ENCODE measurements at places on chromosomes 7 and 10.

GRCh38 chr7:134535272-134535918, 8.0 kb downstream of the AKR1B10 start:
- DNase-seq: no peak

DNA sequence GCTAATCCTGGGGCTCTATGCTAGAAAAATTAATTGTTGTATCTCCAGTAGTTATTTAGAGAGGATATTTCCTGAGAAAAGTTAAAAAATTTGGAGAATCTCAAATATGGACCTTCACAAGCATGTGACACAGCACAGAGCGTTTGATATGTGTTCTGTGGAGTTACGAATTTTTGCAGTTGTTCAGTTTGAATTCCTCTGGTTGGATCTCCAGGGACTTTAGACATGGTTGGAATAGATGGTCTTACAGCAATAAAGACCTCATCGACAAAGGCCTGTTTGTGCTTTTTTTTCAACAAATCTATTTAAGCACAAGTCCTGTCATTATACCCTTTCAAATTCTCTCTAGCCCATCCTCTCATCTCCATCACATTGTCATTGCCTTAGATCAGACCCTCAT, 138.0 kb downstream of the TES start:
- DNase-seq: no peak

DNA sequence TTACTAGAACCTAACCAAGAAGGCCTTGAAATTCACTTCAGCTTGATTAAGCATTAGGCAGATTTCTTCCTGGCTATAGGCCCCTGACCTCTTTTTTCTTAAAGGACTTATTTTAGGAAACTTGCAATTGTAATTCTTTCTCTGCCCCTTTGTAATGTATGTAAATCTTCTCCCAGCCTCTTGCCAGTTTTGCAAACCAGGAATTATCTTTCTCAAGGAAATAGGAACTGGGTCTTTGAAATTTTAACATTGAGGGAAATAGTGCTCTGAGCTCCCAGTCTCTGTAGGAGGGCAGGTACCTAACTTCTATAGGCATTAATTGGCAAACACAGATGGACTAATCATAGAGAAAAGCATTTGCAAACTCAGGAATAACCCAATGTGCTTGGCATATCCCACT, 342.7 kb downstream of the THSD7A start:
- no peak for DNase-seq

DNA sequence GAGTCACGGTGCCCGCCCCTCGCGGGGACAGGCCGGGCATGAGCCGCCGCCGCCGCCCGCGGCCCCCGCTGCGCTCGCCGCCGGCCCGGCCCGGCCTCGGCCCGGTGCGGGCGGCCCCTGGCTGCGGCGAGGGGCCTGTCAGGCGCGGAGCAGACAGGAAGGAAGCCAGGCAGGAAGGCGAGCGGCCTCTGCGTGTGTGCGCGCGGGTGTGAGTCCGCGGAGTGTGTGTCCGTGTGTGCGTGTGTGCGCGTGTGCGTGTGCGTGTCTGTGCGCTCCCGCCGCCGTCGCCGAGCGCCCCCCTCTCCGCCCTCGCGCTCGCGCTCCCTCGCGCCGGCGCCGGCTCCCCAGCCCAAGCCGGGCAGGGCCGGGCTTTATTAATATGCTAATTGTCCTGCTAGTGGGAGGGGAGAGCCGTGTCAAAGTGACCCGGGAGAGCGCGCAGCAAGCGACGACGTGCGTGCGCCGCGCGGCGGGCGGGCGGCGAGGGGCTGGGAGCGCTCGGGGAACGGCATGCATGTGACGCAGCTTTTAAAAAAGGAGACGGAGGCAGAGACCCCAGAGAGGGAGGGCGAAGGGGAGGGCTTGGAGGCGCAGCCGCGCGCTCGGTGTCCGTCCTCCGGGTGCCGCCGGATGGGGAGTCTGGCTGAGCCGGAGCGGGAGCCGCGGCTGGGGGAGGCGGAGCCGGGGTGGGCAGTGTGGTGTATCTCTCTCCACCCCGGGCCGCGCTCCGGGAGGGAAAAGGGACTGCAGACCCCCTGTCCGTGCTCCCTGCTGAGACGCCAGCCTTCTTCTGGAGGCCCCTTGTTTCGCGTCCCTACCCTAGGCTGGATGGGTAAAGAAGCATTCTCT, at the start of gene LDB1:
LDB1 (minus strand) TSS at position 227 of the 849 bp plus-strand sequence. CDS start 258 bp downstream, outside the sequence.
- DNase-seq: peak; percentile 42

DNA sequence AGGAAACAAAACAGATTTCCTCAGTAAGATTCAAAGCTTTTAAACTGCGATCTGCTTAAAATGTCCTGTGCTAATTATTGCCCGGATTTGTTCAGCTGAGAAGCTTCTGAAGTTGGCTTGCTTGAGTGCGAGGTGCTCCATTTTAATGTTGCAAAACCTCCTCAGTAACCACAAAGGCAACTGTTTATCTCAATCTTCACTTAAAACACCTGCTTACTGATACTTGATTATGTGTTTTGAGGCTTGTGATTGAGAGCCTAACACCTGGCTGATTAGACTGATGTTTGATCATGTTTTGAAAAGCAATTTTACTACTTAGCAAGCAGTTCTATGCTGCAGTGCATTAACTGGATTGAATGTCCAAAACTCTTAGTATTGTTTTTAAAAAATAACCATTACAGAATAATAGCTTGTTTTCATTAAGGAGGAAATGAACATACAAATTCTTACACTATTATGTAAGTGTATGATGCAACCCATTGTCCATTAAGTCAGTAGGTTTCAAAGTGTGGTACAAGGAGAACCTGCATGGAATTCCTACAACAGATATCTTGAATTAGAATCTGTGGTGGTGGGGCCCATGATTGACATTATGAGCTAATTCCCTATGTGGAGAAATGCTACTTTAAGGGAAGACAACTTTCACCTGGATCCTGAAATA, 96.9 kb upstream of the FAM180A start:
- no peak for DNase-seq

DNA sequence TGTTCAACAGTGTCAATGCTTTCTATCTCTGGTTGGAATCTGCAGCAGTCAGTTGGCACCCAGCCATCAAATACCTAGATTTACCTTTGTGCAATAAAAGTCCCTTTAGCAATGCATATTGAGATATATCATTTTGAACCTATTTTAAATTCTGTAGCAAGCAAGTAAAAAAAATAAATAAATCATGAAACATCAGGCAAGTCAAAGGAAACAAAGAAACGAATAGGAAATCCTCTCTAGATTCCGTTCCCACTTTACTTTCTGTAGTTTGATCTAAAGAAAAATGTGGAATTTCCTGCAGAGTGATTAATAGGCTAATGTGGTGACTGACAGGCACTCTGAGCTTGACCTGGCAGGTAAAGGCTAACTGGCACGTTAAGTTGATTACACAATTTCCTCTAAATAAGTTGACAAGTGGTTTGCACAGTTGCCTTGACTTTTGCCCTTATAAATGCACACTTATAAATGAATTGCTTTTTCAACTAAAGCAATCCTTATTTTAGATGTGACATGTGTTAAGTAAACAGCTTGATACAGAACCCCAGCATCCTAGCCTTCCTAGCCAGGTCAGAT, 208.1 kb upstream of the TCF7L2 start:
- DNase-seq: no peak

- DNase-seq: no peak
Measured at GRCh38 chr7:102967798-102968197, 55.0 kb downstream of the LRRC17 start.

DNA sequence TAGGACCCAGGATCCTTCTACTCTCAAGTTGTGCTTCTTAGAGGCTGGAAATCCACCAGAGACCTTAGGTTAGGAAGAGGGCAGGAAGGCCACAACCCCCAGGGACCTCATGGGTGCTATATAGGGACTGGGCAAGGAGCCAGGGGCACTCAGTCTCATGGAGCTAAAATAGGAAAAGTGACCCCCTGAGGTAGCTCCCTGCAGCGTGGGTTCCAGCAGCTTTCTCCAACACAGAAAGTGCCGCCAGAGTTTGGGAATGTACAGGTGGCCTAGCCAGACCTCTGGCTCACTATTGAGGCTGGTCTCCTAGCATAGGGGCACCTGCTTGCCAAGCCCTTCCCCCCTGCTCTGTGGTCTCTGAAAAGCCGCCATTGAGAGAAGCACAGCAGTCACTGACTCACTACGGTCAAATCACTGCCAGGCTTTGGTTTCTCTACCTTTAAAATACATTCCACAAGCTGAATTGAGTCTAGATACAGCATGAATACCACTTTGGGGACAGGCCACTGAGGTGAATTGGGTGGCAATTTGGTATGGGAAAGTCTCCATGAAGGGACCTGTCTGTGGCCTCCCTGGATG, 333.2 kb upstream of the PODXL start:
- no peak for DNase-seq

DNA sequence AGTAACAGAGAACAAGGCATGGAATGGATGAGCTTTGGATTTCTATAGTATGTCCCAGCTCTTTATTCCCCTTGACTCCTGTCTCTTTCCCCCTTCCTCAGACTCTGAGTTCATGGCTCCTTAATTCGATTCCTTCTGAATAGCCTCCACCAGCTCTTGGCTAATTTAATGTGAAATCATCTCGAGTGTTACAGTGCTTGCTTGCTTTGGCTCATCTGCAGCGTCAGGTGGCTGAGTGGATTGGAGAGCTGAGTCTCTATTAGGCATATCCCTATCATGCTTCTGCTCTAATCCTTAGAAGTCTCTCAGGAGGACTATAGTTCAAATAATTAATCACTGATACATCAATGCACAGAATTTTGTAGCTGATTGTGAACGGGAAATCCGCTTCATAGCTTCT, 134.6 kb downstream of the LRRC4 start:
- DNase-seq: no peak

DNA sequence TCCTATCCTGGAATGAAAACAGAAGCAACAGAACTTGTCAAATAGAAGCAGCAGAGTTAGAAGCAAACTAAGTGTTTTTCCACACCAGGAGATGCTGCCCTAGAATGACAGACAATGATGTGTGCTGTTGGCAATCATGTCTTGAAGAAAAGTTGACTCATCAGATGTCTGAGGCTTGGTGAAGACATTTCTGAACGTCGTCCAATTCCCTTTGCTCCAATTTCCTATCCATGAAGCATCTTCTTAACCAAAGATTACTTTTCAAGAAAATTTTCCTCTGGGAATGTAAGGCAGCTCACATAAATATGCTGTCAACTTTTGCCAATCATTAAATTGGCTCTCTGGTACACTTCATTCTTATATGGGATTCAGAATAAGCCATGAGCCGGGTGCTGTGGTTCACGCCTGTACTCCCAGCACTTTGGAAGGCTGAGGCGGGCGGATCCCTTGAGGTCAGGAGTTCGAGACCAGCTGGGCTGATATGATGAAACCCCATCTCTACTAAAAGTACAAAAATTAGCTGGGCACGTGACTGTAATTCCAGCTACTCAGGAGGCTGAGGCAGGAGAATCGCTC, 34.6 kb downstream of the MALSU1 start:
- DNase-seq: peak; percentile 50

GRCh38 chr10:101249171-101249581, 19.9 kb upstream of the LBX1 start:
- no peak for DNase-seq

GRCh38 chr10:128540781-128541761, 414.8 kb upstream of the MKI67 start:
- no peak for DNase-seq

DNA sequence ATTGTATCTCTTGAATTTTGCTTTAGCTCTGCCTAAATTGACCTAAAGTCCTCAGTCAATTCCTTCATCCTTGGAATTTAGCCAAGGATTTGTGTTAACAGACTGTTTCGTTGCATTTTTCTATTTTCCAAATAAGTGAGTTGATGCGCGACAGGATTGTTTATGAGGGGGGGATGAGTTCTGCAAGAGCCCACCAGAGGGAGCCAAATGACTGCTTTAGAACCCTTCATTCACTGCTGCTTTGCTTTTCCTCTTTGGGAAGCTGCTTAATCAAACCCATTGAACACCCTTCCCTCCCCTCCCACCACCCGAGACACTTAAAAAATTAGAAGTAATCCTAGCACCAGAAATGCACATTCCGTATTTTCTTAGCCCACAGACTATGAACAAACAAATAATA, 33.7 kb upstream of the PTF1A start:
- DNase-seq: peak; percentile 29

DNA sequence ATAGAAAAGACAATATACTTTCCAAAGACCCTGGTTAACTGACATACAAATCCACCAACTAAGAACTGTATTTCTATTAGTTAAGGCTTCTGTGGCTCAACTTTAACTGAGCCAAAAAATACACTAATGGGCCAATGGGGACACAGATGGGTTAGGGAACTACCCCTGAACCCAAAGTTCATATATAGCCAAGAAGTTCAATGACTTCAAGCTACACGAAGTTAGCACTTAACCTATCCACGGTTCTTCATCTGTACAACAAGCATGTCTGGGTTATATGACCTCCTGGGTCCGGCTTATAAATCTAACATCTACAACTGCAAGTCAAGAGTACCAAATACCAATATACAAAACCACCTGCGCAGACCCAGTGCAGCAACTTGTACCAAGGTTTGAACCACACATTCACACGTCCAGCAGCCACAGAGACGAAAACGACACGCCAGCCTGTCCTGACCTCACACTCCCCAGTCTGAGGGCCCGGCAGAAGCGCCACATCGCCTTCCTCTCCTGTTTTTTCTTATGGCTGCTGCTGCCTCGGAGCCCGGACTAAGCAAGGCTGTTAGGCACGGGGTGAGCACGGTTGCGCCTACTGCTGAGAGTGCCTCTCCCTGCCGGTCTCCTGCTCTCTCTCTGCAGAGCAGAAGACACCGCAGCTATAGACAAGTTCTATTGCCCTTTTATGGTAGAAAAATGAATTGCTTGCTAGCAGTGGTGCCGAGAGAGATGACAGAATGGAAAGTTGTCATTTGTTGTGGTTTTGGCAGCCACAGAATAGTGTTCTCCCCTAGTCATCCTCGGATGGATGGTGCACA, 86.3 kb downstream of the RNF216 start:
- DNase-seq: no peak

- no peak for DNase-seq
Measured at GRCh38 chr7:105916603-105917002, 40.2 kb upstream of the ATXN7L1 start.

DNA sequence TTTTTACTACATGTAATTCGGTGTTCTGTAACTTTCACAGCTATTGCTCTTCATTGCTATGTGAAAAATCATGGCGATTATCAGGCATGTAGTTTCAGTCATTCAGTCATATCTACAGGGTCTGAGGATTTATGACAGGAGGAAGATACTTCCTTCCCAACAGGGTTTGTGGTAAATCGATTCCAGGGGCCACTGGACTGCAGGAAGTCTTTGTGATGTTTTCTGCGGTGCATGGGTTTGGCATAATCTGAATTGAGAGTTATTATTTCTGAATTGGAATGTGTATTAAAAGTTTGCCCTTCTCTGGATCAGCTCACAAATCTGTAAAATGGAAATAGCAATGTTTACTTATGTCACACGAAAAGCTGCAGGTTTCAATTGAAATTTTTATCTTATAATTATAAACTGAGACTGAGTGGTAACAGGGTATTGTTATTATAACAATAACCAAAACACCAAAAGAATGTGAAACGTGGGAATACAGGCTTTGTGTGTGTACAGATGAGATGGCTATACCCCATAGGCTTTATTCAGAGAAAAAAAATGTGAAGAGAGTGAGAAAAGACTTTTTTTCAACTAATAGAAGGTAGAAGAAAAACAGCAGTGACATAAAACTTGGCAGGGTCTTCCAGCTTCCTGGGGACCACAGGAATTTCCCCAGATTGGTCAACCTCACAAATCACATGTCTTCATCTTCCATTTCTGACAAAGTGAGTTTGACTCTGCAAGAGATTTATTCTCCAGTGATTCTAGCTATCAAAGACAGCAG, 307.7 kb upstream of the NFE2L3 start:
- no peak for DNase-seq

Data from NCI-H446 treated with DMSO at 0.1 percent for 48 hours (cell line).